ENCODE measurements at places on chromosomes 13 and 19. TPM values are rescaled to one million over a fixed set of nuclear protein-coding genes. Genes with fewer than 3 reads are reported as not detected.

Gene TNNI3
- total RNA-seq, result 7.7 TPM

Gene BRCA2
- 3.6 TPM for total RNA-seq

Gene SLC25A41
- total RNA-seq, result not detected

Gene TNNT1
- 143 TPM for total RNA-seq

Gene ZNF541
- total RNA-seq, result not detected

Gene ZNF582
- total RNA-seq, result 1.7 TPM

Data from A549 treated with CpdA at 1 μM for 4 hours (cell line).